ENCODE measurements at places on chromosomes 11 and 22. TPM values are rescaled to one million over a fixed set of nuclear protein-coding genes. Genes with fewer than 3 reads are reported as not detected.

Gene LRRC55
- total RNA-seq = not detected

Gene EIF1AD
- total RNA-seq = 36.6 TPM

Gene DGAT2
- 1.6 TPM for total RNA-seq

- DNase-seq = no peak
Observed at GRCh38 chr11:128936606-128937251, 5.9 kb downstream of the TP53AIP1 start.

GRCh38 chr11:123062892-123063825 lies 1.2 kb upstream of the HSPA8 start:
- DNase-seq = no peak

DNA sequence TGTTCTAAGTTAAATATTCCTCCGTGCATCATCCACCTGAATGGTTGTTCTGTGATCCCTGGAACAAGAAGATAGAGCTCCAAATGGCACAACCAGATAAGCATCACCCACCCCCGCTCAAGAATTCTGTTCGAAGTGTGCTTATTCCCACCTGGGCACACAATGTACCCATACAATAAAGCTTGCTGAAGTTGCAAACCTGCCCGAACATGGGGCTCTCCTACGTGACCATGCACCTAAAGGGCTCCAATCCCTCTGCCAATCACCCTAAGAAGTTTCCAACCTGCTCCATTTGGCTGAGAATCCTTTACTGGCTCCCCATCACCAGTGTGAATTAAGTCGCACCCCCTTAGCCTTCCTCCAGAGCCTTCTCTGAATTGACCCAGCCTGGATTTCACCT lies 1157.4 kb downstream of the TBC1D22A start:
- no peak for DNase-seq

GRCh38 chr11:68353669-68354068 lies 41.3 kb downstream of the LRP5 start:
- DNase-seq = no peak

- no peak for DNase-seq
Observed at GRCh38 chr11:62710001-62710345, 2.5 kb downstream of the GNG3 start.

- DNase-seq = peak; percentile 81
Observed at GRCh38 chr22:38080850-38081635, 2.9 kb downstream of the SLC16A8 start.
